HCT116 (cell line): ENCODE measurements at places on chromosomes 4 and X. TPM values are rescaled to one million over a fixed set of nuclear protein-coding genes. Genes with fewer than 3 reads are reported as not detected.

The S100P gene
- 4.1 TPM for total RNA-seq

The PLAC1 gene
- total RNA-seq: 0.34 TPM

The NAA11 gene
- total RNA-seq: not detected

DNA sequence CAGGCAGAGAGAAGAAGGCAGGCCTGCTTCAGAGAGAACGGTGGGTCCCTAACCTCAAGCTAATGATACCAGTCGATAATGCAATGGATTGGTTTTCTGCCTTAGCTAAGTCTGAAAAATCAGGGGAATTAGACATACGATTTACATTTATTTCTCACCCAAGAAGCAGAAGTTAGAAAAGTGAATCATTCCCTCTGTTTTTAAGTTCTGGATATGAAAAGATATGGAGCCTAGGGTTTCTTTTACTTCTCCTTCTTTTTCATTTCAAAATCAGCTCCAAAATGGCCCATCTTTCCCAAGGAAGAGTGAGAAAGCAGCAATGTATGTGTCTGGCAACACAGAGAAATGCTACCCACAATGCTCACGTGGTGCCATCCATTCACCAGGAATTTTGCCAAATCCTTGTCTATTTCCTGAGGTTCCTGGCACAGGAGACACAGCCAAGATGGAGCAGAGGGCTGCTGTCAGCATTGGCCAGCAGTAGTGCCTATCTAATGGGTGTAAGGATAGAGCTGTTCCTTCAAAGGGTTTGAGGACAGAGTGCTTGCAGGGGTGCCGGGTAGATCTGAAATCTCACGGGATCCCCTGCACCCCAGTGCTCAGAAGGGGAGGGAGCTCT, 231.5 kb downstream of the MAML3 start:
- DNase-seq: no peak

DNA sequence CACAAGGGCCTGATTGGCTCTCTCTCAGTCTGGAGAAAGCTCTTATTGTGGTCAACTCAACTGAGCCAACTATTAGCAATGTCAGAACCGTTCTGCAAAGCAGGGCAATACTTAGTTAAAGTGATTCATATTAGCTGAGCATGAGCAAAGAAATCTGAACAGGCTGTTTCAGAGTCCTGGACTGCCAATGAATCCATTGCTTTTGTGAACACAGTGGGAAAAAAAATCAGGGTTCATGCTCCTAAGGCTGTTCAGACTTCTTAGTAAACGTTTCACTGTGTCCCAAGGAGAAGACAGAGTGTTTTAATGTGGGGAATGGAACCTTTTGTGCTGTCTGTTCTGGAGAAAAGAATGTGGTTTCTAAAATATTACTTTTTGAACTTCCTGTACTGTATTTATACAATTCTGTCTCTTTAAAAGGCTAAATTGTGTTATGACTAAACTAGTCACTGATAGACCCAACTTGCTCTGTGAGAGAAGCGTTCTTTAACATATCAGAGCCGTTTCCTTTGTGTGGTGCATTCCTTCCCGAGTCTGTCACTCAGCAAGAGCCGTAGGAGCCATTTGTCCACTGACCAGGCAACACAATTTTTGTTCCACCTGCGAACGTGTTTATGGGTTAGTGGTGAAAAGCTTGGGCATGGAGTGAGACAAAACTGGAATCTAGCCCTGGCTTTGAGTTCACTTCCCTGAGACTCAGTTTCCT, 366.1 kb downstream of the FBXO8 start:
- DNase-seq: no peak

- no peak for DNase-seq
Measured at GRCh38 chr4:110106931-110107296, 91.5 kb downstream of the ELOVL6 start.

- DNase-seq: no peak
Measured at GRCh38 chr4:19736968-19737756, 514.5 kb upstream of the SLIT2 start.

- no peak for DNase-seq
Measured at GRCh38 chrX:6460893-6461490, 73.9 kb downstream of the VCX3A start.

DNA sequence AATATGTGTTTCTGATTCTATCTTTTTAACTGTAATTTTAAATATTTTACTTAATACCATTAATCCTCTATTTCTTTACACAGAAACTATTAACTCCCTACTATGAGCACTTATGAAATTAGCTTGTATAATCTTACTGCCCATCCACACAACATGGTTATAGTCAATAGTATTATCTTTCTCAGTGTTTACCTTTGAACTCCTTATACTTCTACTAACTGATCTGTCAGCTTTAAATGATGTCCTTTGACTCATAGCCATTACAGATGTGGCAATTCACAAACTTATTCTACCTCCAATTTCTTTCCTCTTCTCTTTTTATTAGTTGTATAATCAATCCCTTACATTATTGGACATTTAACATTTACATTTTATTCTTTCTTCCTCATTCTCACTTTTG, 5.5 kb downstream of the SEC31A start:
- no peak for DNase-seq

The FAM47A gene
- total RNA-seq: not detected

DNA sequence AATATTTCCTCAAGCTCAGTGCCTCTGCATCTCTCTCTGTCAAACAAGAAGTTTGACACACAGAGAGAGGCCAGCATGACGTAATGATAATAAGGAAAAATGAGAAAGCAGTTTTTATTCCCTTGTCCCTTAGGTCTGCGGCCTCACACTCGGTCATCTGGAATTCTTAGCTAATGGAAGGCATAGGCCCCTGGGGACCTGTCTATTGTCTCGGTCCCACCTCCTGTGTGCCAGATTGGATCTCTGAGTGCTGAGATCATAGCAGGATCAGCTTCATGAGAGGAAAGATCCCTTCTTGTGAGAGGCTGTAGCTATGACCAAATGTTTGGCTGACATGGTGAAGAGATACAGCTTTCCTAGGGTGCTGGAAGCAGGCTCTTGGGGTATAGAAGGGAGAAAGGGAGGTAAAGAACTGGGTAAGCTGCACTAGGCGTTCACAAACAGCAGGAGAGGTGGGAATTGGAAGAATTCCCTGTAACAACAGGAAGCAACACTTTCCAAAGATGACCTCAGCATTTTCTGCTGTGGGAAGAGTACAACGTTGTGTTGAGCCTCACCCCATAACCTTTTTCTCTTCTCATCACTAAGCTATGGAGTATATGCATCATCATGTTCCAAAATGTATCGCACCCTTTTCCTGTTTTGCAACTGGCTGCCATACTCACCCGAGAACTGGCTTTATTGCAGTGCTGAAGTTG, 20.2 kb downstream of the TMEM31 start:
- DNase-seq: no peak

DNA sequence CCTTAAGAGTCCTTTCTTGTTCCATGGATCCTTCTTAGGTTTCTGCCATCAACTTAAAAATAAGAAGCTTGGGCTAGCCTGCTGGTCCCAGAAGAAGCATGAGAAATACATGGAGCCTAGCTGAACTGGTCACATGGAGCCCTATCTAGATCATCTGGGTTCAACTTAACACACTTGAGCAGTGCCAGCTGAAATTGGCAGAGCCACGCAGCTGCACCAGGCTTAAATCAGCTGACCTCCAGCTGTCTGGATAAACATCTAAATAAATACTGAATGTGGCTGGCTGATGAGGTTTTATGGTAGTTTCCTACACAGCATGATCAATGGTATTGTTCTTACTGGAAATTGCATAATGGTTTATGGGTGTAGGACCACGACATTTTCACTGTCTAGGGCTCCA, 598.4 kb upstream of the FAM241A start:
- no peak for DNase-seq

The ABCB7 gene
- total RNA-seq: 24.6 TPM

DNA sequence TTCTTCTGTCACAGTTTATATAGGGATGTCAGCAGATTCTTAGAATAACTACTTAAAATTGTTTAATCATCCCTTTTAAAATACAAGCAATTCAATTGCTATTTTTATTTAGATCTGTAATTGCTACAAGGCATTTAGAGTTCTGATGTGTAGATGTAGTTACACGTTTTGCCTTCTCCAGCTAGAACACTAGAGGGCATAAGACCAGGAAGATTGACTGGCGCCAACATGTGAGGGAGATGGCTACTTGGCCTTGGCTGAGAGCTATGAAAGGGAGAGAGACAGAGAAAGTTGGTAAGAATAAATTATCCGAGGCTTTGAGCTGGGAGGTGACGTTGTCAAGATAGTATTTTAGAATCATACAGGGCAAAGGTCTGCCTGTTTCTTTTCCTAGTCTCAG, 563.7 kb upstream of the PRKX start:
- DNase-seq: no peak

DNA sequence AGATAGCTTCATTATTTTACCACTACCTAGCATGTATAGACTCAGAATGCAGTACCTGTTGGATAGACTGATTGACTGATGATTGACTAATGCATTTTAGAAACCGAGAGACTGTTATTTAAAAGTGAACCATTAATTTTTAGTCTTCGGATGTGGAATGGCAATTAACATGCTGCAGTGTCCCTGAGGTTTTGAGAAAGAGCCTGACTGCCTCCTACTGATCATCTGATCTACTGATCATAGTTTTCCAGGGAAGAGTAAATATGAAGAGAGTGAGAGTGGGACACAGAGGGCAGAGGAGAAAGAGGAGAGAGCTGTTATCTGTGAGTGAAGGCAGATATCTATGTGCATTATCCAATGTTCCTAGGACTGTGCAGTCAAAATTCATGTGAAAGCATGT, 764.7 kb downstream of the TRIML1 start:
- DNase-seq: no peak

DNA sequence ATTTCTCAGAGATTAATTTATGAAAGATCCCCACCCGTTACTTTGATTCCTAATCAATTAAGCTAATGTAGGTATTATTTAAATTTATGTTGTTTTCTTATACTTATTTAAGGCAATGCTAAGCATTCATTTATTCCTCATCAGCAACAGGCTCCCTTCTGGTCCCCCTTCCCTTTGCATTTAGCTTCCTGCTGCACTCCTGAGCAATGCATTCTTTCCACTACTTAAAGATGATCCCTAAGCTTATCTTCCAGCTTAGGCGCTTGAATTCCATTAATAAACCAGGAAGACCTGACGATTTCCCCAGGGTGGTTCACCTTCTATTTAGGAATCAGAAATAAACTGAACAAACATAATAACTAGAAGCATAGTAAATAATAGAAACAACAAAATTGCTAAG, 1003.1 kb downstream of the FSTL5 start:
- no peak for DNase-seq

DNA sequence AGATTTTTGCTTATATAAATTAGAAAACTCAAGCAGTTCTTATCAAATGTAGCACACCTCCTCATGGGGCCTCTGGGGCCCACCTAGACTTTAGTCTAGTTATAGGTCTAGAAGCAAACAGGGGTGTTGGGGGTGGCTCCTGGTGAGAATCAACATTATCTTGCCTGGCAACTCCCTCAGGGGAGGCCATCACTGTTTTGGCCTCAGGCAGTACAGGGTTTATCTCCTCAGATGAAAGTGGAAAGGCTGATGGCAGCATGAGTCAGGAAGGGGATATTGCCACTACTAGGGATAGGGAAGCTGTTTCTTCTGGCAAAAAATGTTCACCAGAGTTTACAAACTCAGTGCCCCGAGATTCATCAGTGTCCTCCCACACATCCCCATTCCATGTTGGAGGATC, 232.4 kb upstream of the BMP3 start:
- DNase-seq: no peak

DNA sequence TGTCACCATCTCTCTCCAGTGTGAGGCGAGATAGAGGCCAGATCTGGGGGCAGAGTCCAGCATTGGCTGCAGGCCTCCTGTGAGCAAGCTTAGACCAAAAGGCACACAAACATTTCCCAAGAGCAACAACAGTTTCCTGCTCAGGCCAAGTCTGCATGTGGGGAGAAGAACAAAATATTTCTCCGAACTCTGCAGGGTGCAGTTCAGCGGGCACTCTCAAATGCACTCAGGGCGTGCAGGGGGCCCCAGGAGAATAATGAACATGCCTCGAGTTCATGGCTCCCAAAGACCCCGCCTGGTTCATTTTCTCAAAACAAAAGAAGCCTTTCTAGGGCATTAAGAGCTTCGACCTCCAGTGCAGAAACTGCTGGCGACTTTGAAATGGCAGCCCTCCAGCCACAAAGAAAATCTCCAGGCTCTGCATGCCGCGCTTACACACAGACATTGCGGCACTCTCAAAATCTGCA, 57.8 kb upstream of the HELT start:
- no peak for DNase-seq

GRCh38 chr4:147550626-147551246, 66.5 kb upstream of the TMEM184C start:
- no peak for DNase-seq

- DNase-seq: no peak
Measured at GRCh38 chrX:65993915-65994460, 45.9 kb downstream of the VSIG4 start.

DNA sequence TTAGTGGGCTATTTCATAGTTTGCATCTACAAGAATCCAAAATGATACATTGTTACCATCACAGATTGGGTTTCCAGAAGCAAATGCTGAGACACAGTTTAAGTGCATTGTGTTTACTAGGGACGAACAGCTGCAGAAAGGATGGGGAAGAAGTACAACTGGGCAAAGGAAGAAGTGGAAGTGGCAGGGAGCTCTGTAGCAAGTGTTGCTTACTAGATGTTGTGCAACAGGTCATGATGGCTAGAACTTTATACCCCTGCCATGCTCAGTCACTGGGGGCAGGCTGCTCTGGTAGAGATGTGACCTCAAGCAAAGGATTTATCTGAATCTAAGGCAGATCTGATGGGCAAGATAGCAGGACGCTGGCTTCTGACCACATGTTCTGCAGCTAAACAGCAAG, 76.1 kb upstream of the EMCN start:
- no peak for DNase-seq

DNA sequence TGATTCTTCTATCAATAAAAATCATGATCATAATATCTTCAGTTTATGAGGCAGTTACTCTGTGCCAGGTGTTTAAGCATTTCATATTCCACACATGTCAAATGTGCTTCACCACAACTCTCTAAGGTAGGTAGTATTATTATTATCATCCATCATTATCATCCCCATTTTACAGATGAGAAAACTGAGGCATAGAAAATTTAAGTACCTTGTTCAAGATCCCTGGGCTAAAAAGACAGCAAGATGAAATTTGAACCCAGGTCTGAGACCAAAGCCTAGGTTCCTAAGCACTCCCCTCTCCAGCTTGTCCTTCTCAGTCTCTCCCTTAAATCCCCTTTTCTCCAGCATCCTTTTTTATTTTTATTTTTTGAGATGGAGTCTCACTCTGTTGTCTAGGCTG, 33.4 kb downstream of the SEPTIN6 start:
- DNase-seq: no peak
